ENCODE measurements at places on chromosomes 6 and 20.

DNA sequence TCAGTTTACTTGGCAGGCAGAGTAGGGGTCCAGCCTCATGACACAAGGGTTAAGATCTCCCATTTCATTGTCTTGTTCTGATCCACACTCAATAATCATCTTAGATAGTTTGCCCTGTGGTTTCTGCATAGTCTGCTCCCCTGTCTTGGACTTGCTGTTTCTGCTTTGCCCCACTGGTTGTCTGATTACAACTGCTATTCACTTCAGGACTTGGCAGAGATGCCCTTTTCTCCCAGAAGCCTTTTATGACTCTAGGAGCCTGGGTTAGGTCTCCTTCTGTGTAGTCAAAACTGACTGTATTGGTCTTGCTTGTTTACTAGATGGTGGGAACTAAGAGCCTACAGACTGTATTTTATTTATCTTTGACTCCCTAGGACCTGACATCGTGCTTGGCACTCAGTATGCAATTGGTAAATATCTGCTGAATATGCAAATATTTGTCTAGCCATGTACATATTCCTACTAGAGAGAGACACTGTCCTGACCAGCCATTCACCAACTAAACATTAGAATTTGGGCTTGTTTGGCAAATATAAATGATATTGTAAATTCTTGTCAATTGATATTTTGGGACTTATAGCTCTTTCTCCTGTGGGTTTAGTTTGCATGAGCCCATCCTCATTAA lies 165.9 kb upstream of the KCNK16 start:
- no peak for DNase-seq

DNA sequence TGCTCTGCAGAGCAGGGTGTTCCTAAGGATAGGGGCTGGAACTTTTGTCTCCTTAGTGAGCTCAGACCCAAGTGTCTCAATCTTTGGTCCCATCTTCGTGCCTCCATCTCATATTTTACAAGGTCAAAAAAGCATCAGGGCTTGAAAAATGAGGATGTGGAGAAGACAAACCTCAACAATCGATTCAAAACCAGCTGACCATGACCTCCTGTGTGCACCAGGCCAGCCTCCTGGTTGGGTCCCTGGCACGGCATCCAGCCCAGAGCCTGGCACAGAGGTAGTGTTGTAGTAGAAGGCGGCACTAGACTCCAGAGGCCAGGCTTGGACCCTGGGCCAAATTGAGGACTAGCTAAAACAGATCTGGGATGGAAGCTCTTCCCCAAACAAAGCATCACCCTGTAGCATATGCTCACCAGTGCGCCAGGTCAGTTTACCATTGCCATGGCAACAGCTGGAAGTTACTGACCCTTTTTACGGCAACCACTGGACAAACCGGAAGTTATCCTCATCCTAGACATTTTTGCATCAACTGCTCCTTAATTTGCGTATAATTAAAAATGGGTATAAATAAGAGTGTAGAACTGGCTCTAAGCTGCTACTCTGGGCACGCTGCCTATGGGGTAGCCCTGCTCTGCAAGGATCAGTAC lies 69.3 kb upstream of the BLCAP start:
- no peak for DNase-seq

DNA sequence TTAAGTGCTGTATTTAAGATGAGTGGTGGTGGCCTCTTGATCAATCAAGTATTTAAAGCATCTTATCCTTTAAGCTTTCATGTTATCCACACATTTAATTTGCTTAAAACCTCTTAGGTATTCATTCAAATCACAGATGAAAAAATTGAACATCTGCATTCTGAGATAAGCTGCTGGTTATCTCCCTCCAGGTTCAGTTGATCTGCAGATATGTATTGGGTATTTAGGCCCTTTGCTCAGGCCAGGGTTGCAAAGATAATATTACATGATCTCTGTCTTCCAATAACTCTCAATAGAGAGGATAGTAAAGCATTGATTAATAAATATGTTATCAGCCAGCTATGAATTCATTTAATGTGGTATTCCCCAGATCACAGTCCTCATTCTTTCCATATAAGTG lies 45.9 kb downstream of the RPS12 start:
- no peak for DNase-seq

GRCh38 chr6:160000280-160000704 lies 31.4 kb downstream of the IGF2R start:
- DNase-seq = no peak

- DNase-seq = no peak
Observed at GRCh38 chr20:7975851-7976414, 35.7 kb upstream of the HAO1 start.

DNA sequence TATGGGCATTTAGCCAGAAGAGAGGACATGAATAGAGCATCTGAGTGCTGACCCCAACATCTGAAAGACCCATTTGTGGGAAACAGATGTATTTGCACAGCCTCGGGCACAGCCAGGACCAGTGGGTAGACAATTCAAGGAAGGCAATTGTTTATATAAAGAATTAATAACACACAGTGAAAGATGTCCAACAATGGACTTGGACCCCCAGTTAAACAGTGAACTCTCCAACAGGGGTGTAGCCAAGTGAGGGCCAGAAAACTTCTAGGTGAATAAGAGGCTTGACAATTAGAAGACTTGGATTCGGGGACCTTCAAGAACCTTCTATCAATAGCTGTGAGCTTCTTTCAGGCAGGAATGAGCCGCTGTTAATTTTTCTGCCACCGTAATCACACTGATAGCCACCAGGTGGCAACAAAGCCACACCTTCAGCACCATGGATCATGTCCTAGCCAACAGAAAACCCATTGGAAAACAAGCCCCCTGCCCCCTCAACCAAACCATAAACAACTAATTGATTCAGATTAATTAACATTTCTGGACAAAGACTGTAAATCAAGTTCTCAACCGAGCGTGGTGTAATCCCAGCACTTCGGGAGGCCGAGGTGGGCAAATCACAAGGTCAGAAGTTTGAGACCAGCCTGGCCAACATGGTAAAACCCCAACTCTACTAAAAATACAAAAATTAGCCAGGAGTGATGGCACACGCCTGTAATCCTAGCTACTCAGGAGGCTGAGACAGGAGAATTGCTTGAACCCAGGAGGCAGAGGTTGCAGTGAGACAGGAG lies 8.8 kb upstream of the SRSF6 start:
- no peak for DNase-seq

DNA sequence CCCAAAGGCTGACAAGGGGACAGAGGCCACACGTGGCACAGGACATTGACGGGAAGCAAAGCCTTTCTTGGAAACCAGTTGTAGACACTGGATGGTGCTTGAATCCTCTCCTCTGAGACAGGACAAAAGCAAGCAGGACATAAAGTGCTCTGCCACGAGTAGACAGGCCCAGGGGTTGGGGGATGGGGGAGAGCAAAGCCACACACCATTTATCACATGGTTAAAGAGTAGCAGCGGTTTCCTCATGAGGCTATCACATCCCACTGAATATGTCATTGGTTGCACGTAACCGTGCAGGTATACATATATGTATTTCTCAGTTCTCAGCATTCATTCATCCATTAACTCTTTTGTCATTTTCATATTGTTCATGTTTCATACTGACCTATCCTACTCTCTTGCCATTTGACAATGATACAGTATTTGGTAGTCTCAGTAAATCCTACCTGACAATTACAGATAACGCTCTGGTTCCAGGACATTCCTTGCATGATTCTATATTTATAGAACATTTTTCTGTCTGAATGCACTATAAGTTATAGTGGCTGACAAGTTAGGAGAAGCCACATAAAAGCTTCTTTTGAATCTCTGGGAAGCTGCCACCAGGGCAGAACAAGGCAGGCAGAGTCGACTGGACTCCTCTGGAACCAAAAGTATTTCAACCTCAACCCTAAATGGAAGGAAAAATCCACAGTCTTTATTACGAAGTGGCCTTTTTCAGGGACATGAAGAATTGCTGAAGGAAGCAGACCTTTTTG lies 23.5 kb downstream of the METTL24 start:
- DNase-seq = no peak

- no peak for DNase-seq
Observed at GRCh38 chr20:21663465-21663864, 42.0 kb upstream of the PAX1 start.

- DNase-seq = no peak
Observed at GRCh38 chr6:9205645-9206044, 770.3 kb upstream of the SLC35B3 start.

DNA sequence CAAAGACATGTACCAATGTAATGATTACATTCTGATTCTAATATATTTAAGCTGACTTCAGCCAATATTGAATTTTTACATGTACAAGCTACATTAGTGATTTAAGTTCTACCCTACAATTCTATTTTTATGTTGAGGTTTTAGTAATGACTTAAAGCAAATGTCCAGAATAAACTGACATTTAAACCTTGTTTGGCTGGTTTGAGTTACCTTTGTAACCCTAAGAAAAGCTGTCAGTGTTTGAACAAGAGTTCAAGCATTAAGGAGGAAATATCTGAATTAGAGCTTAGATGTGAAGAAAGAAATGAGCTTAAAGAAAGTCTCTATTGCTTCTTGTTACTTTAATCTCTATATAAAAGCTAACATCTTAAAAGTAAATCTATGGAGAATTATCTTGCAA lies 710.6 kb upstream of the EPHA7 start:
- no peak for DNase-seq

DNA sequence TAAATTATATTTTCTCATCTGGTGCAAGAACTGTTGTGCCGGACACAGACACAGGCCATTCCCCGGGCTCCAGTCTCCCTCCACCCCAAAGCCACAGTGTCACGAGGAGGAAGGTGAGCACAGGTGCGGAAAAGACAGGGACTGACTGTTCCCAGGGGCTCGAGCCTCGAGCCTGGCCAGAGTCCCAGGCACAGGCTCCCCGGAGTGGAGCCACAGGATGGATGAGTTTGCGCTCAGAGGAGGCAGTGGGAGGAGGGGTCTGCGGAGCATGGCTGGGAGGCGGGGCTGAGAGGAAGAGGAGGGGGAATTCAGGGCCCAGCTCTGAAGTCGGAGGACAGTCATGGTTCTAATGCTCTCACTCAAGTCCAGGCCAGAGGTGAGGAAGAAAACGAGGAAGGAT lies 284.8 kb downstream of the SMOC2 start:
- DNase-seq = no peak

- DNase-seq = no peak
Observed at GRCh38 chr20:46135856-46136633, 17.9 kb downstream of the CD40 start.

DNA sequence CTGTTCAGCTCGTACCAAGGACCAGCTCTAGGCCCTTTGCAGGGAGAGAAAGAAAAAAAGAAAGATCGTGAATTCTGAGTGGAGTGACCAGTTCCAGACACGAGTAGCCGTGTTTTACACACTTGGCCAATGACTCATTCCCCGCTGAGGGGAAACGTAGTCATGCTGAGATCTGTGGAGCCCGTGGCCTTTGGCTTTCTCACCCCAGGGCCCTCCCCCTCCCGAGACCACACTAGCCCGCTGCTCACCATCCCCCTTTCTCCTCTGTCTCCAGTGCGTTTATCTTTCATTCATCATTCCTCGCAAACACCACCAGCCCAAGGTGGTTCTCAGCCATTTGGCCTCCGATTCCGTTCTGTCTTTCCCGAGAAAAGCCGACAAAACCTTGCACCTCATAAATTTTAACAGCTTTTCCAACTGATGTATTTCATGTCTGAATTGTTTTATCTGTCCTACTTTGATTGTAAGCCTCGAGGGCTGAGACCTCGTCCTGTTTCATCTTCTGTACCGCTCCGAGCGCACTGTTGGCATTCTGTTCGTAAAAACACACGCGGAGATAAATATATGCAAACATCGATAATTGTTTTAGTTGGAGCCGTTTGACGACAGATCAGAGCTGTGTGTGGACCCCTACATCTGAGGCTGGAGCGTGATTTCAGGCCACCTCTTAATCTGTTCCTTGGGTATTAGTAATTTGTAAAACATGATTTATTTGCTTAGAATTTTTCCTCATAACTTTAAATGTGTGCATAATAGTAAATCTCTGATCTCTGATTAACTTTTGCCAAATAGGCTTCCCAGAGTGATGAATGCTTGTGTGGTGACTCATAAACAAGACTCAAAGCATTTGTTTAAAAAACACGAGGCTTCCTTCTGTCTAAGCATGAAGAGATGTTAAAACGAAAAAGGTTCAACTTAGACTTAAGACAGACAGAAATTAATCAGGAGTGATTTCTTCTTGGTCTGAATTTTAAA lies 336.6 kb downstream of the CDH4 start:
- no peak for DNase-seq

DNA sequence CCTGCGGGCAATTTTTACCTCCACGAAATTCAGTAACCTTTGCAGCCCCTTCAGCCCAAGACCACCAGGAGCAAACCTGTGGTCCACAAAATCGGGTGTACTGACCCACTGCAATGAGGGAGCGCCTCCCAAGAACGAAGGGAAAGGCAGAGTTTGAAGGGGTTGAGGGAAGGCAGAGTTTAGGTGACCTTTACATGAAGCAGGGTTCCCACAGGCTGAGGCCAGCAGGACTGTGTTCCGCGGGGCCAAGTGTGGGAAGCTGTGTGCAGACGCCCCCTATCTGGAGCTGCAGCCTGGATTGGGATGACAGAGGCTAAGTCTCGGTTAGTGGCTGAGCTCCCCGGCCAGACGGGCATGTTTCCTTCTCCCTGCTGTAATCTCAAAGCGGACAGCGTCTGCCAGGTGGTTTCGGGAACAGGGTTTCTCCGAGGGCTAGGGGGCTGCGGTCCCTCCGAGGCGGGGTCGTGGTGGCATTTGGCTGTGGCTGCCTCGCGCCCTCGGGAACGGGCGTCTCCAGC lies 826 bp upstream of the PYGB start:
- no peak for DNase-seq

GRCh38 chr6:90140683-90141082 lies 156.0 kb downstream of the BACH2 start:
- DNase-seq = no peak

GRCh38 chr20:23190557-23190956 lies 104.4 kb upstream of the CD93 start:
- no peak for DNase-seq

DNA sequence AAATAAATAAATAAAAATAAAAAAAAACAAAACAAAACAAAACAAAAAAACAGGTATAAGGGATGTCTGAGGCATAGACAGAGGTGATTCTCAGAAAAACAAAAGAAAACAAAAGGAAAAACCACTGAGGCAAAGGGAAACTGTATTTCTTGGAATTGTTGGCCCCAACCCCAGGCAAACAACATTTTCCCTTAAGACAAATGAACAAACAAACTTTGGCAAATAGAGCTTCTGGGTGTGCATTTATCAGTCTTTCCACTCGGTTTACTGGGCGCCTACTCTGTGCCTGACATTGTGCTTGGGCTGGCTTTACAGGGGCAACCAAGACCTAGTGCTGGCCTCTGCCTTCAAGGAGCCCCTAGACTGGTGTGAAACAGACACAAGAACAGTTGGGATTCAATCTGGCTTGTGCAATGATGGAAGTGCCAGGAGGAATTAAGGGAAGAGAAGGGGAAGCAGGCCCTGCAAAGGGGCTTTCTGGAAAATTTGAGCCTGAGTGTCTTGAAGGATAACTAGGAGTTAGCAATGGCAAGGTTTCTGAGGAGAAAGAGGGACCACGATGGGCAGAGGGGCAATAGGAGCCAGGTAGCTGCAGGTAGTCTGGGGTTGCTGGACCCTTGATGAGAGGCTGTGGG lies 33.8 kb upstream of the IER3 start:
- no peak for DNase-seq

GRCh38 chr6:18362058-18362561 lies 25.0 kb upstream of the RNF144B start:
- DNase-seq = no peak
